ENCODE measurements at places on chromosomes 6 and 20. TPM values are rescaled to one million over a fixed set of nuclear protein-coding genes. Genes with fewer than 3 reads are reported as not detected.

The CST11 gene
- total RNA-seq: 0.96 TPM

The CYP24A1 gene
- not detected for total RNA-seq

The DUSP22 gene
- total RNA-seq: 75.0 TPM

The SYS1 gene
- total RNA-seq: 23.8 TPM

The ATP9A gene
- 109 TPM for total RNA-seq

The BEND3 gene
- total RNA-seq: 3.4 TPM

The SCAND1 gene
- total RNA-seq: 66.2 TPM

The PROKR2 gene
- not detected for total RNA-seq

The ZHX3 gene
- 62.5 TPM for total RNA-seq

The TCP11 gene
- not detected for total RNA-seq

DNA sequence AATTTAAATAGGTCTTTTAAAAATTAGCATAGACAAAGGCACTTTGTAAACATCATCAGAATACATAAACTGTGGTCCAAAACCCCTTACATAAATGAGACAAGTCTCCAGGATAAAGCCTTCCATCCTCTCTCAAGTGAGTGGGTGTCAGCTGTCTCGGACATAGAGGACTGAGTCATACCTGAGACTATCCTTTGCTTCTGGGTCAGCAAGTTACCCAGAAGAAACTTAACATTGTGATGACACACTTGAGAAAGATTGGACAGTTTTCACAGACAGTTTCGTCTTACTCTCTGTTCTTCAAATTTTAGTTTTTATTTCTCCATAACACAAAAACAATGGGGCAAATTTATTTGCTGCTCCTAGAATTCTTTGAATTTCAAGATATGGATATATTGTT lies 838.0 kb downstream of the DHX35 start:
- no peak for DNase-seq

DNA sequence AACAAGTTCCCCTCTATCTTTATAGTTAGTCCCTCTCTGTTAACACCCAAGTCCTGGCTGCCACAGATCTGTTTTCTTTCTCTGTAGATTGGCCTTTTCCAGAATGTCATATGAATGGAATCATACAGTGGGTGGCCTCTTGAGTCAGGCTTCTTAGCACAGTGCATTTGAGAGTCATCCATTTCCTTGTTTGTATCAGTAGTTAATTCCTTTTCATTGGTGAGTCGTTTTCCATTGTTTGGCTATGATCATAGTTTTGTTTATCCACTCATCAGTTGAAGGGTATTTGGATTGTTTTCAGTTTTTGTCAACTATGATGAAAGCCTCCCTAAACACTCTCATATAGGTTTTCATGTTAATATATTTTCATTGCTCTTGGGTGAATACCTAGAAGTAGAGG lies 248.3 kb downstream of the ARID1B start:
- no peak for DNase-seq

DNA sequence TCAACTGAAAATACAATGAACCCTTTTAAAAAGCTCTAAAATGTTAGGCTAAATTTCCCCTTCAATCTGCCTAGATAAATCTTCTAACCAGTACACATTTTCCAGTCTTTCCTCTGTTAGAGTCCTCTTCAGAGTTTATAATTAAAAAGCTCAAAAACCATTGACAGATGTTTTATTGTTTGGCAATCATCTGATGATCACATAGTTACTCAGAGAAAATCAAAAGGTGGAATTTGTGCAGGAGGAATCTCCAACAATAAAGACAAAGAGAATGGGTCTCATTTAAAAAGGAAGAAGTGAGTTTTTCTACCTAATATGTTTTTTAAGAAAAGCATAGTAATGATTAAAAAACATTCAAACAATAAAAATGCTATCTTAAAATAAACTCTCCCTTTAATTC lies 3.1 kb downstream of the TRAPPC3L start:
- DNase-seq: no peak

- no peak for DNase-seq
Measured at GRCh38 chr20:8601542-8601912, 467.4 kb upstream of the PLCB4 start.

- DNase-seq: no peak
Measured at GRCh38 chr20:46789339-46790028, 80.0 kb downstream of the SLC2A10 start.

DNA sequence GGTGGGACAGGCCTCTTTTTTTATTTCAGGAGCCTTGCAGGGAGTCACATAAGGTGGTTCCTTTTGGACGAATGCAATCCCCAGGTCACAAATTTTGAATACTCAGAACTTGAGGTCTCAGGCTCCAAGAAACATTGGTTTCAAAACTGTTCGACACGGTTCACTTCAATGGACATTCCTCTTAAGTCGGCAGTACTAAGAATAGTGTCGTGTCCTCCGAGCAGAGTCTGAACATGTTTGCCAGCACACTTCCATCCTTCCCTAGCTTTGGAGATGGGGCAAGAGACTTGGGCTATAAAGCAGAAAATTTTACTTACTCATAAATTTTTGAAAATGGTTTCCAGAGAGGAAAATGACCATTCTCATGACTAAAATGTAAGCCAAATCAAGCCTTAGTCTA lies 265.4 kb downstream of the THBS2 start:
- no peak for DNase-seq

GRCh38 chr20:36017048-36017951 lies 48.9 kb downstream of the CNBD2 start:
- peak; percentile 37 for DNase-seq

GRCh38 chr6:123829302-123829953 lies 25.8 kb downstream of the NKAIN2 start:
- DNase-seq: no peak

- no peak for DNase-seq
Measured at GRCh38 chr6:68756454-68757375, 121.6 kb downstream of the ADGRB3 start.

DNA sequence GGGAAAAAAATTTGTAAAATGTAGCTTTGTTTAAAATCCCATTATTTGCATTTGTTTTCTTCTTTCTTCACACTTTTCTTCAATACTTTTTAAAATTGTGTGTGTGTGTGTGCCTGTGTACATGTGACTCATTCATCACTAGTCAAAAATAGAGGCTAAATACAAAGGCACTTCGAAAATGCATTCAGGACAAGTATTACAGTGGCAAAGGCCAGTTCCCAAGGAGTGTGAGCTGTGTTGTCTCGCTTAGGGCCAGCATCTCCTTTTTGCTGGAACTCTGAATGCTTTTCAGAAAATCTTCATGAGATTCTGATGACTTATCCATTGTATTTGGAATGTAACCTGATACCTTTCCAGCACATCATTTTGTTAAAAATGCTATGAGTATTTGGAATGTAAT lies 288.5 kb upstream of the CNR1 start:
- DNase-seq: no peak

- DNase-seq: no peak
Measured at GRCh38 chr6:86936834-86937218, 502 bp upstream of the HTR1E start.

DNA sequence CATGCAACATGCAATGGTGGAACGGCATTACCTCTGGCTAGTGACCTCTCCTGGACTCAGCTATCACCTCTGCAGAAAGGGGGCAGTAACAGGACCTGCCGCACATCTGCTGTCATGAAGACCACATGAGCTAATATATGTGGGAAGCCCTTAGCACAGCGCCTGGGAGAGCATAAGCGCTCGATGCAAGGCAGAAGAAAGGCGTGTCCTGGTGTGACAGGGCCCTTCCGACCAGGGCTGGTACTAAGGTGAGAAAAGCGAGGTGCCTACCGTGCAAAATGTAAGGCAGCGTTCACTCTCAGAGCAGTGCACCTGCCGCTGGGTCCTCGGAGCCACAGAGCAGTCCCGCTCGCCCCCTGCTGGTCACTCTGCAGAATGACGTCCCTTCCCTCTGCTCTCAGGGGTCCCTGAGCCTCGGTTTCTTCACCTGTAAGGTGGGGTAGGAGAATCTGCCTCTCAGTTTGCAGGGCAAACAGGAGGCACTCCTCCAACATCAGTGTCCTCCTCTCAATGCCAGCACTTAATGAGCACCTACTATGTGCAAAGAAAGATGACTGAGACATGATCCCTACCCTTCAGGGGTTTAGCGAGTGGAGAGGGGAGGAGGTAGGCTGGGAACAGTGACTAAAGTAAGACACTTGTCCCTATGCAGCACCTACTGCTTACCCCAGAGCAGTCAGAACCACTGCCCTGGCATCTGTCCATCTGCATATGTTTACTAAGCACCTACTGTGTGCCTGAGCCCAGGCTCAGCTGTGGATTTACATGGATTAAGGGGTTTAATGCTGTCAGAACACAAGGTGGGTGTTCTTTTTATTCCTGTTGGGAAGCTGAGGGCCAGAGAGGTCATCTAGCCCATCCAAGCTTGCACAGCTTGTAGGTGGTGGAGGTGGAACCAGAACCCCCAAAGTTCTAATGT lies 41.1 kb upstream of the PTGIS start:
- peak; percentile 92 for DNase-seq

DNA sequence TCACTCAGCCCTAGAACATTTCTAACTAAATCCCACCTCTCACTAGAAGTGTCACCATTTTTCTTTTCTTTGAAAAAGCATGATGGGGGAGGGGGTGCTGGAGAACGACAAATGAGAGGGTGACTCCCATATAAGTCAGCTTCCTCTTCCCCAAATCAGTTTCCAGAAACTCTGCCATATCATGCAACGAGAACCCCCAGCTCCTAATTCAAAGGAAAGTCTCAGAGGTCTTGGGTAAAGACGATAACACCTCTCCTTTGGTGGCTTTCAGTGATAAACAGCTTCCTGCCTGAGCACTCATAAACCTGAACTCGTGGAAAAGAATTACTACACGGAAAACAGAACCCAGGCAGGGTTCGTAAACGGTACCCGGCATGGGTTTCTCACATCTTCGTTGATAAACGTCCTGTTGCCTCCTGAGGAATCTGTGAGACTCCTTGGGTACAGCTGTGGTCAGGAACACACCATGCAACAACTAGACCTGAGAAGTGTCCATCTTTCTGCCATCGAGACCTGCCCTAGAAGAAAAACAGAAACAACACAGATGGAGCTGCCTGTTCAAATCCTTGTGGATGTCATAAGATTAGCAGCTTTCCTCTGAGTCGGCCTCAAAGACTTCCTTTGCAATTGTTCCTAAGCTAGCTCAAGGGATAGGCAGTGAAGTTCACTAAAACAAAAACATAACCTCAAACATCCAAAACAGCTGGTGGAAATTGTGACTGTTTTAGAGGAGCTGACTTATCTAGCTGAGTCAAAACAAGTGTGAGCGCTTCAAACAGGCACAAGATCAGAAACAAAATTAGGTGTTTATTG lies 185.8 kb upstream of the PRDM1 start:
- no peak for DNase-seq

DNA sequence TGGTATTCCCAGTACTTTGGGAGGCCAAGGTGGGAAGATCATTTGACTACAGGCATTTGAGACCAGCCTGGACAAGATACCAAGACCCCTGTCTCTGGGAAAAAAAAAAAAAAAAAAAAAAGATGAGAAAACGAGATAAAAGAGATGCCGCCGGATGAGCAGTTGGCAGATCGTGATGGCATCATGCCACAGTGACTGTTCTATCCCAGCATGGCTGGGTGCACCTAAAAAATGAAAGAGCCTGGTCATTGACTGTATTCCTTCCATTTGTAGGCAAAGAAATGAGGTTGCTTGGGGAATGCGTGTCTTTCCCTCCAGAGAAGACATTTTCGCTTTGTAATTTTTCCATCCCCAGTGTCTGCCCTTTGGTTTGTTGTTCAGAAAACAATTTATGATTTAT lies 12.9 kb downstream of the AKAP12 start:
- no peak for DNase-seq

GRCh38 chr6:152296648-152297376 lies 340.4 kb downstream of the SYNE1 start:
- no peak for DNase-seq

GRCh38 chr6:134735461-134735860 lies 214.4 kb downstream of the ALDH8A1 start:
- no peak for DNase-seq

- no peak for DNase-seq
Measured at GRCh38 chr6:163897030-163897429, 482.5 kb downstream of the QKI start.

DNA sequence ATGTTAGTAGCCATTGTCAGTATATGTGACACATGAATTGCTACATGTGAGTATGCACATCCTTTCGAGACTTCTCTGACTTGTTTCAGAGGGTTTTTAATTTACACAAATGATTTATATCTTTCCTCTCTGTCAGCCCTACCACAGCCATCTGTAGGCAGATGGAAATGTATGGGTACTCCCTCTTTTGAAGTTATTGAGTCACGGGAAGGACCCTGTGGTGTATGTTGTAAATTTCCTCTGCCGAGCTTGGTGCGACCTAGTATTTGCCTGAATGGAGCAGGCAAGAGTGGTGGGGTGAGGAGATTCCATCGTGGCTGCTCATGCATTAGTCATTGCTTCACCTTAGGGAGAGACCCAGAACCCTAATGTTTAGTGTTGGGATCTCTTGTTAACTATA lies 171.9 kb downstream of the JARID2 start:
- DNase-seq: no peak

GRCh38 chr6:129498541-129498940 lies 211.4 kb downstream of the ARHGAP18 start:
- DNase-seq: no peak

DNA sequence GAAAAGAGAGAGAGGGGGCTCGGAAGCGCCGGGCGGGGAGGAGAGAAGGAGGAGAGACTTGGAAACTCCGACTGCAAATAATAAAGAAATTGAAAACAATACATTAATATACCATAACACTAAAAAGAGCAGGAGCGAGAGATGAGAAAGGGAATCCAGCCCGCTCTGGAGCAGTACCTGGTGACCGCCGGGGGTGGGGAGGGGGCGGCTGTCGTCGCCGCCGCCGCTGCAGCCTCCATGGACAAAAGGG lies 338 bp downstream of the E2F3 start:
- DNase-seq: no peak

DNA sequence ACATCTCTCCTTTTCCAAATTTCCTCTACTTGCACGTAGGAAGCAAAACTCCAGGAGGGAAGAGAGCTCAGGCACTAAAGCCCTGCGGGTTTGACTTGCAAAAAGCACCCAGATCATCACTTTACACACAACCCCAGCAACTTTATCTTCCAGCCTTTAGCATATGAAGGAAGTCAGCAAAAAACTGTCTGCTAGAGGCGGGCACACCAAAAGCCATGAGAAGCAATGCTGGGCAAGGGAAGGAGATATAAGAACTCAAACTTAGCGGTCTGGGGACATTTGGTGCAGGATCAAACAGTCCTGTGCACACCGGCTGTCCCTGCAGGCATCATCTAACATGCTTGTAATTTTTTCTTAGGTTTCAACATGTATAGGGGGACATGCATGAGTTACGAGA lies 113.3 kb downstream of the JPH2 start:
- DNase-seq: peak; percentile 39

- no peak for DNase-seq
Measured at GRCh38 chr6:139655783-139656705, 281.6 kb upstream of the CITED2 start.

- DNase-seq: no peak
Measured at GRCh38 chr20:7195704-7196103, 428.2 kb downstream of the BMP2 start.

All from mesenteric fat pad (tissue), 1 donor.